MCF 10A (cell line): ENCODE measurements at places on chromosomes 5 and 9. TPM values are rescaled to one million over a fixed set of nuclear protein-coding genes. Genes with fewer than 3 reads are reported as not detected.

Gene NTRK2
- total RNA-seq, result not detected in 2 replicates

Gene NEUROG1
- not detected in 2 replicates for total RNA-seq

Gene TRIM14
- 15.8 and 17.9 TPM in 2 replicates for total RNA-seq

Gene MEGF10
- total RNA-seq, result not detected in 2 replicates

Gene NKD2
- total RNA-seq, result 0.21 and 0.32 TPM in 2 replicates

Gene C5
- 3.2 and 4.2 TPM in 2 replicates for total RNA-seq

Gene SUB1
- total RNA-seq, result 269 and 302 TPM in 2 replicates

Gene SLC1A1
- 0.16 TPM in 1 of 2 replicates, not detected in the other for total RNA-seq

Gene RASEF
- total RNA-seq, result 6.9 and 7.5 TPM in 2 replicates

Gene PRRX2
- not detected in 2 replicates for total RNA-seq

Gene INSL4
- not detected in 2 replicates for total RNA-seq

Gene SLC35A4
- total RNA-seq, result 84.0 and 119 TPM in 2 replicates

Gene BTNL3
- not detected in 2 replicates for total RNA-seq

Gene RNF183
- not detected in 2 replicates for total RNA-seq

Gene CDH9
- total RNA-seq, result not detected in 2 replicates

Gene RASGEF1C
- total RNA-seq, result not detected in 2 replicates

Gene AQP7
- total RNA-seq, result not detected in 2 replicates

Gene AJM1
- total RNA-seq, result 5.6 and 5.7 TPM in 2 replicates

Gene SOX30
- 0.15 TPM in 1 of 2 replicates, not detected in the other for total RNA-seq

Gene ZDHHC11B
- total RNA-seq, result 0.17 TPM in 1 of 2 replicates, not detected in the other

Gene UGT3A2
- not detected in 2 replicates for total RNA-seq

Gene HTR4
- total RNA-seq, result not detected in 2 replicates

Gene CBY3
- not detected in 2 replicates for total RNA-seq
